ENCODE measurements at places on chromosomes 3 and 15. TPM values are rescaled to one million over a fixed set of nuclear protein-coding genes. Genes with fewer than 3 reads are reported as not detected.

DNA sequence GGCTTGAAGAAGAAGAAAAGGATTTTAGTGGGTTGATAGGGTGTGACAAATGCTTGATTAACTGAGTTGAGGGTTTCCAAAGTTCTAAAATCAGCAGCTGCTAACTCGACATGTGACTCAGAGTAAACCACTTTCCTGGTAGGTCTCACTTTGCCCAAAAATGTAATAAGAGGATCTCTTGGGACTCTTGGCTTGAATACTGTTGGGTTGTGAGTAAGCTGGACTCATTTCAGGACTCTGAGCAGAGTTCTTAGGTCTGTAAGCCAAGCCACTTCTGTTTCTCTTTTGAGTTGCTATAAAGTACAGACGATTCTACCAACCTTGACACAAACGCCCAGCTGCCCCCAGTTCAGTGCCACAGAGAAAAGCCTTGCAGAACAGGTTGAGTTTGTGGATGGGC, 241.1 kb downstream of the ZNF621 start:
- DNase-seq = peak; percentile 3

The A4GNT gene
- total RNA-seq = not detected

DNA sequence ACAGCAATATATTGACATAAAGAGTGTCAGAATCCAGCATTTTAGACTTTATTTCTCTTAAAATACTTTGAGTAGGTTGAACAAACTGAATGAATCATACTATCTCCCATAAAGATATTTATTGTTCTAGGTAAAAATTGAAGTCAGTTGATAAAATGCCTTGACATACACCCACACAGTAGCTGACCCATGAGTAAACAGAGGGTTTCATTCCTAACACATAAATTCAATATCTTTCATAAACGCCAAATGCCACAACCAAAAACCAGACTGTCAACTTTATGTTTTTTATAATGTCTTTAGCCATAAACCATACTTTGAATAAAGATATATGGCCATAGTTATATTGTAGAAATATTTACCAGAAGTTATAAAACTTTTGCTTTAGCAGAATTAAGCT, 742.4 kb downstream of the NAALADL2 start:
- DNase-seq = peak; percentile 42

- no peak for DNase-seq
These were observed 11.0 kb upstream of the ADCY5 start for GRCh38 chr3:123459862-123460261.
